Activated CD4-positive, alpha-beta T cell treated with anti-CD3 and anti-CD28 coated beads, Interleukin-2, amount 50 U/mL, for 16 hours (primary cell): ENCODE measurements at places on chromosomes 3 and 15.

- DNase-seq: no peak
Observed at GRCh38 chr3:78888635-78889034, 879.2 kb downstream of the ROBO1 start.

- DNase-seq: no peak
Observed at GRCh38 chr3:139449566-139449965, 26.8 kb downstream of the RBP2 start.

DNA sequence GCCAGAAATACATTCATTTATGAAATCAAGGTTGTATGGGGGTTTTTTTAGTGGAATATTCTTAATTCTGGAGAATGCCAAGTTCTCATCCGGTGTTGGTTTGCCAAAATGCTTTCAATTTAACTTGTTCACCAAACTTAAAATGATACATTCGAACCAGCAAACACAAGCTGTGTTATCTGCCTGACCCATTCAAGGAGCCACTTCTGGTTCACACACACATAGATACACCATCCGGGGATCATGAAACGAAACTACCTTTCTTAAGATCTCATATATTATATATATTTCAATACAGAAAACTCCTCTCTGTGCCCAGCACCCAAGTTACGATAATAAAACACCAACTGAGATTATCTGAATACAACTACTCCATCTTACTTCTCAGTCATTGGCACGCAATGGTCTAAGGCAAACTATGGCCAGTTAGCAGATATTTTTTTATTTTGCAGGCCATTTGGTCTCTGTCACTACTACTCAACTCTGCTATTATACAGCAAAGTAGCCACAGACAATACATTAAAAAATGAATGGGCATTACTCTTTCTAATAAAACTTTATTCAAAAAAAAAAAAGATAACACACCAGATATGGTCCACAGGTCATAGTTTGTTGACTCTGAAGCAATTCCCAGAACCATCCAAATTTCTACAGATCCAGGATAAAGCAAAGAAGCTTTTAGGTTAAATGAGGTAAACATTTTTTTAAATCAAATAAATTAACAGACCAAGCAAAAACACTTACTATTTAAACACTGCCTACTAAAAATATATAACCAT lies 89.6 kb downstream of the TBL1XR1 start:
- DNase-seq: no peak

GRCh38 chr15:55564347-55565145 lies 23.6 kb downstream of the PYGO1 start:
- DNase-seq: no peak

- DNase-seq: no peak
Observed at GRCh38 chr15:49875392-49875791, 243.6 kb downstream of the ATP8B4 start.

DNA sequence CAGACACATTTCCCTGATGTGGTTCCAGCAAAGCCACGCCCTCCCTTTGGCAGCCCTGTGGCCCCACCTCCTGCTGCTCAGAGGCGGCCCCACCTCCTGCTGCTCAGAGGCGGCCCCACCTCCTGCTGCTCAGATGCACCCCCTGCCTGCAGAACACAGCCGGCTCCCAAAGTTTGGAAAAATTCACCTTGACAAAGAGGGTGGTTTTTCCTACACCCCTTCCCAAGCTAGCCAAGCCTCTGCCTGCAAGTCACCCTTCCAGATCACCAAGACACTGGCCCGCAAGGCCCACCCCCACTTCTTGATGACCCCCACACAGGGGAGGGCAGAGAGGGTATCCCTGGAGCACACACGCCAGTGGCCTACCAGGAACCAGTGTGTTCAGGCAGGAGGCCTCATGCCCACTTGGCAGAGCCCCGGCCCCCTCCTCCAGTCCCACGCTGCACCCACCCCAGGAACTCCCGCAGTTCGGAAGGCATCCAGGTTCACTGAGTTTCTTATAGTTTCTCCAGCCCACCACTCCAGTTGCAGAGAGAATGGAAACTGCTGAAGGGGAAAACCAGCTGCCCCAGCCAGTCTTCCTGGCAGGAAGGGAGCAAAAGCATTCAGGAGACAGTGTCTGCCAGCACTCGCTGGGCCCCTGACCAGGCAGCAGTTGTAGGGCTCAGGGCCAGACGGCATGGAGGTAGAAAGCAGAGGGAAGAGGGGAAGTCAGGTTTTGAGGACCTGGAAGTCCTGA lies 2.3 kb upstream of the HAPLN3 start:
- peak; percentile 52 for DNase-seq

GRCh38 chr3:15271785-15272381 lies 60.5 kb downstream of the SH3BP5 start:
- peak; percentile 85 for DNase-seq

DNA sequence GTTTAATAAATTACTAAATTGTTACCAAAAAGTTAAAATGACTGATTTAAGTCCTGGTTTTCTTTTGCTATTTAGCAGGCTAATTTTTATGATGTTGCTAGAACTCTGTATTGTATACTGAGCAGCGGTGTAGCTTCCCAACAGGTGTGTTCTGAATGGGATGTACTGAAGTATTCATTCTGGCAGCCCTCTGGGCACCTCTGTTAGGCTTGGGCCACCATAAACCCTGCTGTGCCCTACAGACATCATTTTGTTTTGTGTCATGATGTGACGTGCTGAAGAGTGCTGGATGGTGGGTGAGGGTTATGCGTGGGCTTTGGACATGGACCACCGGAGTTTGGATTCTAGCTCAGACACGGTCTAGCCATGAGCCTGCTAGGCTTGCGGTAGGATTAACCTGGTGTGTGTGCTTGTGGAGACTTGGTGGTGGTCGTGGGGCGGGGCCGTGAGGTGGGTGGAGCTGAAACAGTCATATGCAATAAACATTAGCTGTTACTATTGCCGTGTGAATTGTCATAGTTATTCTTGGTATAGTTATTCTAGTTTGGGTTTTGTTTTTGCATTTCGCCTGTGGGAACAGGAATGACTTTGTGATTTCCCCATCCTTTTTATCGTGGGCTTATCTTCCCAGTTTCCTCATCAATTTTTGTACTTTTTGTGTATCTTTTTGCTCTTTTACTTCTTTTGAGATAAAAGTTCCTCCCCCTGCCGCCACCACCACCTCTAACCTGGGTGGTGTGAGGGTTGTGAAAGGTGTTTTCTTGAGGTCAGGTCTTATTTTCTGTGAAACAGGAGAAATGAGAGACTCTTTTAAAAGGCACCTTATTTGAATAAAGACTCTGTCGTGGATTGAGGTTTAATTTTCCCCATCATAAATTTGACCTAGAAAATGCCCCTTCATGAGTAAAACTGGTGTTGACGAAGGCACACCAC lies 93.7 kb downstream of the MCTP2 start:
- peak; percentile 45 for DNase-seq

DNA sequence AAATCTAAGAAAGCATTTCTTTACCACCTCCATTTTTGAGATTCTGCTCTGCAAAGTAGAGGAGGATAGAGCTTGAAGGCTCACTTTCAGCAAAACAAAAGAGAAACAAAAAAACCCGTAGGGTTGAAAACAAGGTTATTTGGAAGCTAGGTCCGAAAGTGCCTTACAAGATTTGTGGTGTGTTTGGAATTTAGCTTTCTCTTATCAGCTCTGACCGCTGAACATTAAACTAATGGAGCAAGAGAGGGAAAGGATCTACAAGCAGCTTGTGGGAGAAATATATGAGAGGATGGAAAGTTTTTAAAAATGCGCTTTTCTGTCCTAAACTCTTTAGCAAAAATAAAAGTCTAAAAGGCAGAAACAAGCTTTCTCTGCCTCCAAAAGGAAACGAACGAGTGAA lies 545.5 kb downstream of the NTRK3 start:
- no peak for DNase-seq

DNA sequence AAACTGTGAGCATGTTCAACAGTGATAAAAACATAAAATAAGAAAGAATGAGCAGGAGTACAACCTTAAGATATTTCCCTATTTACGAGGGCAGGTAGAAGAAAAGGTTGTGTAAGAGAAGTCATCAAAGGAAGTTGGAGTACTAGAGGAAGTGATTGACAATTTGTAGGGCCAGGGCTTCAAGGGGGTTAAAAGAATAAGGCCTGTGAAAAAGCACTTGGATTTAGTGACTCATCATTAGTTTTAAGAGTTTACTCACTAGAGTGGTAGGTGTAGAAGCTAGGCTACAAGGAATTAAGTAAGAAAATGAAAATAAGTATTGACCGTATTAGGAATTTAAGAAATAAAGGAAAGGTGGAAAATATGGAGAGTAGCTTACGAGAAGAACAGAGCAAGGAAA lies 23.6 kb downstream of the KCNMB3 start:
- DNase-seq: no peak

- no peak for DNase-seq
Observed at GRCh38 chr3:30155755-30156154, 450.6 kb upstream of the TGFBR2 start.

- no peak for DNase-seq
Observed at GRCh38 chr15:68816795-68817303, 3.8 kb downstream of the ANP32A start.

DNA sequence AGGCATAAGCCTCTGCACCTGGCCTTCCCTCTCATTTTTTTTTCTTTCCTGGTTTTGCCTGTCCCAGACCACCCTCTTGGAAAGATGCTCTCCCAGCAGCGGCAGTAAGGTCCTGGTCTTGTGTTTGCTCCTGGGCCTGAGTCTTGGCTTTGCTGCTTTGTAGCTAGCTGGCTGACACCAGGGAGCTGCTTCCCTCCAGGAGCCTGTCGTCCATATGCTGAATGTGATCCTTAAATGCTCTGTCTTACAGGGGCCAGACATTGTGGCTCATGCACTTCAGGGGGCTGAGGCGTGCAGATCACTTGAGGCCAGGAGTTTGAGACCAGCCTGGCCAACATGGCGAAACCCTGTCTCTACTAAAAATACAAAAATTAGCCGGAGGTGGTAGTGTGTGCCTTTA lies 17.2 kb downstream of the FLNB start:
- DNase-seq: no peak

DNA sequence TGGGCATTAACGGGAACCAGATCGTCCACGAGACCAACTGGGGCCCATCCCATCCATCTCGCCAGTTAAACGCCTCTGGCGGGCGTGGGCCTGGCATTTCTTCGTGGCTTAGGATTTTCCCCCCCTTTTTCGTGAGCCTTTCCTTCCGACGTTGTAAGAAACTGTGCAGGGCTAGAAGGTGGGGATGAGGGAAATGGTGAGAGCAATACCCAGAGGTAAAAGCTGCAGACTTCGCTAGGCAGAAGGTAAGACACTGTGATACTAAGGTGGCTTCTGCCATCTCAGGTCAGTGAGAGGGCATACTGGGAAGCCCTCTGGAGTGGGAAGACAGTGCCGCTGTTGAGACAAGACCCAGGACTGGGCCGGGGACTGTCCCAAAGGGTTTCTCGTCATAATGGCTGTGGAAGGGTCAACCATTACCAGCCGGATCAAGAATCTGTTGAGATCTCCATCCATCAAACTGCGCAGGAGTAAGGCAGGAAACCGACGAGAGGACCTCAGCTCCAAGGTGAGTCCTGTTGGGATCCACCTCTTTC lies 666 bp downstream of the MAPKBP1 start:
- no peak for DNase-seq

- DNase-seq: no peak
Observed at GRCh38 chr3:107634099-107634489, 111.3 kb downstream of the BBX start.

DNA sequence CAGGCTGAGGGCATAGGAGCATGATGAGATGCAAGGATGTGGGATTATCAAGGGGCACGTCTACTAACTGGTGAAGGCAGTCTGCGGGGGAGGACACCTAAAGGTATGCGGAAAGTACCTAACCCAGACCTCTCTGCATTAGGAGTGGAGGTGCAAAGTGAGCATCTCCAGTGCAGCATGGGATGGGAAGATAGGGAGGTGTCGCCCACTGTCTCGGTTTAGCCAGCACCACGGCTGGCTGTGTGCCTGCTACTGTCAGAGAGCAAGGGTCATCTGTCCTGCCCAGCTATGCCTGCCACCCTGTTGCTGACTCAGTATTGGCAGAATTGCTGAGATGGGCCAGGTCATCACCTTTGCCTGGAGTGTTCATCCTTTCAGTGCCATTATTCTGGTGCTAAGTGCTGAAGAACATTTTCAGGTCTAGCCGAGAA lies 40.1 kb downstream of the OXNAD1 start:
- DNase-seq: peak; percentile 45

GRCh38 chr3:49498239-49498638 lies 28.2 kb downstream of the DAG1 start:
- DNase-seq: no peak

DNA sequence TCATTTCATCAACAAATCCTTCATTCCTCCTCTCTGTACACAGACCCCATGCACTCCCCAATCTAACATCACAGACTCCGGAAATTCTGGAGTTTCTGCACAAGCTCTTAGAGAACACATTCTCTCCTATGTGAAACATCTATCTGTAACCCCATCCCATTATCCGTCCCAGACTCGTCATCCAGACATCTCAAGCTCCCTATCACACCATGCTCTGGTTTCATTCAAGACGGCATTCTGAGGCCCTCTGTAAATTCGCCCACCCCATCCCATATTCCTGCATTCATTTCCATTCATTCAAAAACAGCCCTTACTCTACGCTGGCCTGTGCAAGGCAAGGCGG lies 575 bp downstream of the LEO1 start:
- no peak for DNase-seq

GRCh38 chr3:25235031-25235430 lies 193.0 kb upstream of the RARB start:
- no peak for DNase-seq

GRCh38 chr3:123137001-123137400 lies 64.7 kb upstream of the SEC22A start:
- DNase-seq: no peak

- peak; percentile 73 for DNase-seq
Observed at GRCh38 chr15:63374686-63375520, 6.7 kb downstream of the CA12 start.

GRCh38 chr3:141150081-141150830 lies 81.4 kb upstream of the PXYLP1 start:
- no peak for DNase-seq

DNA sequence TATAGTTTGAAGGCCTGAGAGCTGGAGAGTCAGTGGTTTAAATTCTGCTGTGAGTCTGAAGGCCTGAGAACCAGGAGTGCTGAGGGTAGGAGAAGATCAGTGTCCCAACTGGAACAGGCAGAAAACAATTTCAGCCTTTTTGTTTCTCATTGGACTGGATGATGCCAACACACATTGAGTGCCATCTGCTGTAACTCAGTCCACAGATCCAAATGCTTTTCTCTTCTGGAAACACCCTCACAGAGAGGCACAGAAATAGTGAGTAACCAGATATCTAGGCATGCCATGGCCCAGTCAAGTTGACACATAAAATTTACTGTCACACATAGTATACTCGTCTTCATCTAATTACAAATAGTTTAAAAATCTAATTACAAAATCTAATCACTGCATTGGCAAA lies 100.8 kb downstream of the NEO1 start:
- no peak for DNase-seq

DNA sequence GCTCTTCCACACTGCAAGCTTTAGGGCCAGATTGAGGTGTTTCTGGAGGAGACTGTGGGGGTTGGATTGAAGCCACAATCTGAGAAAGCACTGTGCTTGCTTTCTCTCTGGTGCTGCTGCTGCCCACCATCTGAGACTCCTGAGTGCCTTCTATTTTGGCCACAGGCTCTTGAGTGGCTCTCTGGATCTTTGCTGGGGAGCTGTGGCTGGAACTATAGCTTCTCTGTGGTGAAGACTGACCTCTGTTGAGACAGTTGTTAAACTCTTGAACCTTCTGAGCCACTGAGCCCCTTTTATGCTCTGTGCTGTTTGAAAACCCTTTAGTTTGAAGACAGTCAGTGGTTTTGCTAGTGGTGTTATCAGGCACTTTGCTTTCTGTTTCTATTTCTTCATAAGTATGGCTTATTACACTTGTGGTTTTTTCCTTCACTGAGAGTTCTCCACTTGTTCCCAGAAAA lies 108.7 kb upstream of the TSPAN3 start:
- peak; percentile 12 for DNase-seq

- DNase-seq: no peak
Observed at GRCh38 chr3:73586190-73586589, 38.6 kb downstream of the PDZRN3 start.

GRCh38 chr3:14353502-14353901 lies 48.9 kb upstream of the SLC6A6 start:
- no peak for DNase-seq
